Left renal pelvis (tissue), 4 donors: ENCODE measurements at places on chromosomes 13 and 19. TPM values are rescaled to one million over a fixed set of nuclear protein-coding genes. Genes with fewer than 3 reads are reported as not detected.

The SIGLEC9 gene
- 1.2 TPM for polyA plus RNA-seq

The TLE2 gene
- polyA plus RNA-seq = 68.7 TPM

- DNase-seq = no peak
Measured at GRCh38 chr13:26946684-26947343, 186.2 kb upstream of the GPR12 start.

DNA sequence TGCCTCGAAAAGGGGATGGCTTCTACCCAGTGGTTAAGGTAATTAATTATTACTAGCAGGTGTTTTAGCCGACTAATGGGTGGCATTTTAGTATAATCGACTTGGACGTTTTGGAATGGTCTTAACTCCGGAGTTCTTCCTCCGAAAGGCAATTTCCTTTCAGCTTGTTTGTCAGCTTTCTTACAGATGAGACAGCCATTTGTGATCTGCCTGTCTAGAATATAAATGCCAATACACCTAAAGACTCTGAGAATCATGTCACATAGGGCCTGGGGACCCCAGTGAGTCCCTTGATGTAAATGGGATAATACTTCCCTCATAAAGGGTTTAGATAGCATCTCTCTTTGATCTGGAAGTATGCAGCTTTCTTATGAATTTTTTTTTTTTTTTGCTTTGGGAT is 41.9 kb upstream of the PSG9 start:
- no peak for DNase-seq

DNA sequence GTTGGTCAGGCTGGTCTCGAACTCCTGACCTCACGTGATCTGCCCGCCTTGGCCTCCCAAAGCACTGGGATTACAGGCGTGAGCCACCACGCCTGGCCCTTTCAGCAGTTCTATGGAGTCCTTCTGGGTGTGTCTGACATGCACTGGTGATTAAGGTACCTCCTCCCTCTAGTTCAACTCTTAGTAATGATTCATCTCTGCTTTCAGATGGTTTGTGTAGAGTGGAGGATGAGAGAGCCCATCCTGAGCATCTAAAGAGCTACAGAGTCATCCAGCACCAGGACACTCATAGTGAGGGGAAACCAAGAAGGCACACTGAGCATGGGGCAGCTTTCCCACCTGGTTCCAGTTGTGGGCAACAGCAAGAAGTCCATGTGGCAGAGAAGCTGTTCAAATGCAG is 8.2 kb downstream of the ZNF584 start:
- DNase-seq = no peak
